MV-4-11 (cell line): ENCODE measurements at places on chromosomes 12 and 14.

GRCh38 chr12:93902736-93903562 is 225.8 kb downstream of the CRADD start:
- no peak for DNase-seq

DNA sequence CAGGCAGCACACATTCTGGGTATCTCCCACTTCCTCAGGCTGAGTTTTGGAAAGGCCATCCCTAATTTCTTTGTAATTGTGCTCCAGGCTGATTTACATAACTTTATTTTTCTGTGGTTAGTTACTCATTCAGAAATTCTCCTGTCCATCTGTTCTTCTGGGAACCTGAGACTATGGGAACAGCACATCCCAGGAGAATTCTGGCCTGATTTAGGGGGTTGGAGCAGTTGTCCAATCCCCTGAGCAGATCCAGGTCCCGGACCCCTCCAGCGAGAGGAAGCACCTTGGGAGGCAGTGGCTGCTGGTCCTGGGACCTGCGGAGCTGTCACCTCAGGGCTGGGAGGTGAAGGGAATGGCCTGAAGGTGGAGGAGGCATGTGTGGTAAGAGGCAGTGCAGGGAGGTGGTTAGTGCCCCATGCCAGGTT is 40.4 kb downstream of the TSPAN9 start:
- DNase-seq = no peak

DNA sequence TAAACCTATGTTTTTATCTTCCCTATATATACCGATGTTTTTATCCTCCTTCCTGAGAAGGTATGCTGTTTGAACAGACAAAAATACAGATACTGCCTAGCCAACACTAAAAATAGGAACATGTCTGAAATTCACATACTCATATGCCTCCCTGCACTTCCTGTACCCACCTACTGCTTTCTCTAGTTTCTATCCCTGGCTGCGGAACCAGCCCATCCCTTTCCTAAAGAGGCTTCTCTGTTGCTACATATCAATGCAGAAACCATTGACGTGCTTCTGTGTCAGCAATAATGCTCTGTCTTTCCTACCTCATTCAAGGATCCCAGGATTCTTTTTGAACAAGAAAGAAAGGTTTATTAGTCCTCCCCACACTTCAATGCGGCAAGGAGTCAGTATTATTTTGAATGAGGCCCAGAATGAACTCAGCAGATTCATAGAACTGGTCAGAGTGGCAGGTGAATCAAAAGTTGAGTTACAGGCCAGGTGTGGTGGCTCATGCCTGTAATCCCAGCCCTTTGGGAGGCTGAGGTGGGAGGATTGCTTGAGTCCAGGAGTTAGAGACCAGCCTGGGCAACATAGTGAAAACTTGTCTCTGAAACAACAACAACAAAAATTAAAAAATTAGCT is 67.8 kb upstream of the NAP1L1 start:
- DNase-seq = peak; percentile 80

- no peak for DNase-seq
These were observed 121.4 kb downstream of the SMOC1 start for GRCh38 chr14:70000601-70001000.

GRCh38 chr12:57012600-57013465 is 3.5 kb downstream of the TAC3 start:
- DNase-seq = no peak

DNA sequence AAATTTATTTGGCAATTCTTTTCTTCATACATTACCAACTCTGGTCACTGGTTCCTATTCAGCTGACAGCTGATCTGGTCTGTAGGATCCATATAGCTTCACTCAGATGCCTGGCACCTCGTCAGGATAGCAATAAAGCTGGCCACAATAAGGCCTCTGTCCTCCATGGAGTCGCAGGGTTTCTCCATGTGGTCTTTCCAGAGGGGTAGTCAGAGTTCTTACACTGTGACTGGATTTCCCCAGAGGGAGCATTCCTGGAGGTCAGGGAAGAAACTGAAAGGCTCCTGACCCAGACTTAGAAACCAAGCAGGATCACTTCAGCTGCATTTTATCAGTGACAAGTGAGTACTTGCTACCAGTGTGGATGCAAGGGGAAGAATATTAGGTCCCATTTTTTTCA is 34.9 kb upstream of the SIX1 start:
- no peak for DNase-seq

DNA sequence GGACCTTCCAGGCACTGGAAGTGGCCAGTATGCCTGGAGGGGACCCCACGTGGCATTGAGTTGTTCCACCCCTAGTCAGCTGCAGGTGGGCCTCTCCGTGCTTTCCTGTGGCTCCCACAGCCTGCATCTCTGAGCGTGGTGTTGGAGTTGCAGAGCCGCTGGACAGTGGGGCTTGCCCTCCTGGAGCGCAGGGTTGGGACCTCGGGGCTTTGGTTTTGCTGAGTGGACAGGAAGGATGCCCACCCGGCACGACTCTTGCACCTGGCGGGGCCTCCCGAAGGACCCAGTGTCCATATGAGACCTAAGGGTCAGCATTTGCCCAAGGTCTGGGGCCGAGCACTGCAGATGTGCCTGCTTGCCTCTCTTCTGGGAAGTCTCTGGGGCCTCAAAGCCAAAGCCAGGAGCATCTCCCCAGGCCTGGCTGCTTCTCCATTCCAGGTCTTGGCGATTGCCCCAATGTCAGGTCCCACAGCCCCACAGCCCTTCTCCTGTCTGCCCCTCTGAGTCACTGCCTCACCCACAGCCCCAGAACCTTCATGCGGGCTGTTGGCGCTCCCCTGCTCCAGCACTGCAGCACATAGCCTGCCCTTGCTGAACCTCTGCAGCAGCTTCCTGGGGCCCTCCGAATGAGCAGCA is 1.5 kb downstream of the PACS2 start:
- peak; percentile 68 for DNase-seq

DNA sequence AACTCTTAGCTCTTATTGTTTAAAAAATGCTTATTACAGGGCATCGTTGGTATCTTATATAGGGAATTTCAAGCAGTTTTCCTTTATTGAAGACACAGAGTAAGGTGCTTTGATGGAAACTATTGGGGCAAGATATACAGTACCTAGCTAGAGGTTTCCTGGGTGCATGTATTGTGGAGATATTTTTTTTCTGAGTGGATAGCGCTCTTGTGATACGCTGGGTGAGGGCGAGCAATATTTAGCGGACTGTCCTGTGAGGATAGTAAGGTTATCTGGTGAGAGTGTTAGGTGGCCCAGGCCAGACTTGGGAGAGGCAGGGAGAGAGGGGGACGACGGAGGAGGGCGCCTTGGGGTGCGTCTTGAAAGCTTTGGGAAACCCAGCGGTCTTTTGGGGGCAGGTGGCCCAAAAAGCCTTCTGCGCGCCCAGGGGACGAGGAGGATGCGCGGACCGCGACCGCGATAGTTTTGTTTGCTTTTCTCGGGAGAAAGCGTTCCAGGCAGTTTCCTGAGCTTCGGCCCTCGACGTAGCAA is 596 bp upstream of the BICD1 start:
- no peak for DNase-seq

DNA sequence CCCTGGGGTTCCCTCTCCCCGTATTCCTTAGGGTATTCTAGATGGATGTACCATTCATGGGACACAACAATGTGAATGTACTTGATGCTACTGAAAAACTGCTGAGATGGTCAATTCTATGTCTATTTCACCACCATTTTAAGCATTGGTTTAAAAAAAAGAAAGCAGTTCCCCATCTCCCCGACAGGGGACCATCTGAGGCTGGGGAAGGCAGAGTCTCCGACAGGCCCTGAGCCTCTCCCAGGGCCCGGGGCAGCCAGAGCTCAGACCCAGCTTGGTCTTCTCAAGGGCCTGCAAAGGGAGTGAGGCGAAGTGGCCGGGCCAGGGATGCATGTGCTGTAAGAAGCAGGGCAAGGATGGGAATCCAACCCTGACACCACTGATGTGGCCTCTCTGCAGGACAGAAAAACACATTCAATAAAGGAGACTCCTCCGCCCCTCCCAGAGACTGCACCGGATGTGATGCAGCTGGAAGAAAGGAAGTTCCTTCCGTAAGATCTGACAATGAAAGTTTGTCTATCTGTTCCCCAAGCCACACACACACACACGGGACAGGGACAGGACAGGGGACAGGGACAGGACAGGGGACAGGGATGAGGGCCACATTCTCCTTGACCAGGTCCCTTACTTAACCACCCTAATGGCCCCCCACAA is 234.1 kb downstream of the BCL11B start:
- DNase-seq = peak; percentile 54

DNA sequence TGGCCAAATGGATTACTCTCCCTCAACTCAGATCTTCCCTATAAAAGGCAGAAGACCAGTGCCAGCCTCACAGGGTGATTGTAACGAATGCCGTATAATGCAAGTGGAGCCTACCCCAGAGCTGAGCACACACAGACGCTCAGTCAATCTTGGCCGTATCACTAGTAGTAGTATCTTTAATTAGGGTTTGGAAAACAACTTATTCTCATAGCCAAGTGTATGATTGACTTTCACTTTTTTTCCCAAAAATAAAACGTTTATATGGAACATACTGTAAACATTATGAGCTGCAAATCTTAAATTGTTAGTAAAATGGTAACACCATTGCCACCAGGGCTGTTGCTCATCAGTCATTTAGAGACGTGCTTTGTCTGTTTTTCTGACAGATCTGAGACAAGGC is 30.4 kb downstream of the PLEKHG7 start:
- no peak for DNase-seq

DNA sequence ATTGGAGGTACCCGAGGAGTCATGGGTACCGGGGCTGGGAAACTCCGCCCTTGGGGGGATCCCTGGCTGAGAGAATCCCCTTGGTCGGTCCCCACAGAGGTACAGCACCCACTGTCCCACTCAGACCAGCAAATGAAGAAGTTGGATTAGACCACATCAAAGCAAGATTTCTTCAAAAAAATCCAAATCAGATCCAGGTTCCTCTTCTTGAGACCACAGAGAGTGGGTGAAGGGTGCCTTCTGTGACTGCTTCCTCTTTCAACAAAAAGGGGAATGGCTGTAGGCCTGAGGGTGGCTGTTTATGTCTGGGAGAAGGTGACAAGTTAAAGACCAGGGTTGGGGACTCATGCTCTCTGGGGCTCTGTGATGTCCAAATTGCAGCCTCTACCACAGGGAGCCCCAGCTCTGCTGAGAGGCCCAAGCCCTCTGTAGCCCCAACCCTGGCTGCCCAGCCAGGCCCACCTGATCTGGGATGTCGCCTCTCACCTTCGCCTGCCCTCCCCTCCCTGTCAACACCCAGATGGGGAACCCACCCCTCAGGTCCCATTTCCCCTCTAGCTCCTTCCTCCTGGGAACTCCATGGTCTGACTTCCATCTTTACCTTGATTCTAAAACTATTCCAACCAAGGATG is 50.9 kb downstream of the ZFP36L1 start:
- peak; percentile 99 for DNase-seq

DNA sequence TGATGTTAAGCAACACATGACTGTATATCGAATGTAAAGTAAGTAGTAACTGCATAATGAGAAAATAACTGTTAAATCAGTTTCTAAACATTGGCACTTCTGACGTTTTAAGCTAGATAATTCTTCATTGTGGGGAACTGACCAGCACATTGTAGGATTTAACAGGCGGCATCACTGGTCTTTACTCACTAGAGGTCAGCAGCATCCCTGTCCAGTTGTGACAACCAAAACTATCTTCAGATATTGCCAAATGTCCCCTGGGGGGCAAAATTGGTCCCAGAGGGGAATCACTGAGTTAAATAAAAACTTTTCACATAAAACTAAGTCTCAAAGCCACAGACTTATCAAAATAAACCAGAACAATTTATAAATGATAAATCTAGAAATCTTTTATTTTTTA is 65.3 kb downstream of the BLTP3B start:
- DNase-seq = no peak

- no peak for DNase-seq
These were observed 20.0 kb downstream of the RHOJ start for GRCh38 chr14:63224196-63224595.

GRCh38 chr14:87994974-87995373 is 2.0 kb upstream of the GALC start:
- peak; percentile 49 for DNase-seq
